ENCODE measurements at places on chromosomes 6 and 20. TPM values are rescaled to one million over a fixed set of nuclear protein-coding genes. Genes with fewer than 3 reads are reported as not detected.

- peak; percentile 25 for DNase-seq
These were observed 157.2 kb upstream of the CARMIL1 start for GRCh38 chr6:25122001-25122400.

- DNase-seq, result no peak
These were observed 175.7 kb upstream of the SNX9 start for GRCh38 chr6:157647261-157647915.

- no peak for DNase-seq
These were observed 2.9 kb downstream of the CPNE5 start for GRCh38 chr6:36836111-36837021.

GRCh38 chr6:146851837-146852236, 253.1 kb downstream of the ADGB start:
- DNase-seq, result no peak

DNA sequence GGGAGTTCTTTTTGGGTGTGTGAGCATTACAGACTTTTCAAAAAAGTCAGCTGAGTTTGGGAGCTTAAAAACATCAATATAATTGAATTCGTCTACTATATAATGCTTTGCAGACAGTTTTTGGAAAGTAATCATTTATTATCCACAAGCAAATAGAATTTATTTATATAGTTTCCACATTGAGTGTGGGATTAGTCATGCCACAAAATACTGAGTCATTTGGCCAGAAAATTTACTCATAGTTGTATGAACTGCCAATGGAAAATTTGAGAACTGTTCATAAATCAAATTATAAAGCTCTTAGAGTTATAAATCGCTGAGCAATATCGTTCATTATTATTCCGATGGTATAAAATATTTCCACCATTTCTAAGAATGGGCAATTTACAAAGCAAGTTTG, 5.0 kb downstream of the BEND6 start:
- DNase-seq, result no peak

GRCh38 chr6:104229057-104229456, 630.7 kb downstream of the HACE1 start:
- no peak for DNase-seq

The CEP85L gene
- total RNA-seq, result 3.9 TPM

The PPP1R14C gene
- total RNA-seq, result not detected
